H7 (cell line): ENCODE measurements at places on chromosomes 6 and 20.

GRCh38 chr20:44959638-44960102 lies 527 bp downstream of the TOMM34 start:
- peak; percentile 44 for DNase-seq

DNA sequence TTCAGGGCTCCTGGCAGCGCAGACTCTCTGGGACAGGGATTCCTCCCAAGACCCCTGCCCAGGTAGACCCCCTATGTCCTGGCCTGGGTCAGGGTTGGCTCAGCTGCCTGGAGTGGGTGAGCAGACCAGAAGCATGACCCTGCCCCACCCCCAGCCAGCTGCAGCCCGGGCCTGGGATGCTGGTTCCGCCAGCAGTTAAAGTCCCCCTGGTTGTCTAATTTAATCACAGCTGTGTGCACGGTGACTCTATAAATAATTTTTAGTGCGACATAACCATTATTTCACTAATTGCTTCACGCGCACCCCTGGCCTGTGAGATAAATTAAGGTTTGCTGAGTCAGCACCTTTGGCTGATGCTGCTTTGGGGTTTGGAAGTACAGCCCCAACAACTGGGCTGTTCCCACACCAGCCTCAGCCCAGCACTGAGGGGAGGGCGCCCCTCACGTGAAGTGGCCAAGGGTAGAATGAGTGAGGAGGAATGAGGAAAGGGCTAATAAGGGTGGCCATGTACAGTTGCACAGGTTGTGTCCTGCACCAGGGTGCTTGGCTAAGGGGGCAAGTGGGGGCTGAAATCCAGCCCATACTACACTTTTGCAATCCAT lies 26.1 kb upstream of the CDH22 start:
- DNase-seq = no peak

GRCh38 chr6:133115946-133116345 lies 125.2 kb upstream of the EYA4 start:
- DNase-seq = no peak

DNA sequence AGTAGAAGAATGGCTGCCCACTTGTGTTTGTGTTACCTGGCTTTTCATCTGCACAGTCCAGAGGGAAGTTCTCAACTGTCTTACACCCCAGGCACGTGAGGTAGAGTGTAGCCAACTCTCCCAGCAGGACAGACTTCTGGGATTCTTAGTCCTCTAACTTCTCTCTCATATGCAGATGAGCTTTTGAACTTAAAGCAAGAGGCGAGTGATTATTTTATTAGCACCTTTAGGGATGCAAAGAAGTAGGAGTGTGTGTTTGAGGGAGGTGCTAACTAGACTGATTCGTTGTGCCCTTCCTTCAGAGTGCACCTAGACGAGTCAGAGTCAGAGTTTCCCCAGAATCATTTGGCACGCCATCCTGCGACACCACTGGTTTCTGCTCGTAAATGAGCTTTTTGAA lies 10.8 kb downstream of the CDYL start:
- DNase-seq = no peak

- no peak for DNase-seq
Observed at GRCh38 chr20:50394569-50394968, 115.6 kb upstream of the PTPN1 start.

GRCh38 chr6:144330017-144330987 lies 45.2 kb downstream of the UTRN start:
- DNase-seq = peak; percentile 40

DNA sequence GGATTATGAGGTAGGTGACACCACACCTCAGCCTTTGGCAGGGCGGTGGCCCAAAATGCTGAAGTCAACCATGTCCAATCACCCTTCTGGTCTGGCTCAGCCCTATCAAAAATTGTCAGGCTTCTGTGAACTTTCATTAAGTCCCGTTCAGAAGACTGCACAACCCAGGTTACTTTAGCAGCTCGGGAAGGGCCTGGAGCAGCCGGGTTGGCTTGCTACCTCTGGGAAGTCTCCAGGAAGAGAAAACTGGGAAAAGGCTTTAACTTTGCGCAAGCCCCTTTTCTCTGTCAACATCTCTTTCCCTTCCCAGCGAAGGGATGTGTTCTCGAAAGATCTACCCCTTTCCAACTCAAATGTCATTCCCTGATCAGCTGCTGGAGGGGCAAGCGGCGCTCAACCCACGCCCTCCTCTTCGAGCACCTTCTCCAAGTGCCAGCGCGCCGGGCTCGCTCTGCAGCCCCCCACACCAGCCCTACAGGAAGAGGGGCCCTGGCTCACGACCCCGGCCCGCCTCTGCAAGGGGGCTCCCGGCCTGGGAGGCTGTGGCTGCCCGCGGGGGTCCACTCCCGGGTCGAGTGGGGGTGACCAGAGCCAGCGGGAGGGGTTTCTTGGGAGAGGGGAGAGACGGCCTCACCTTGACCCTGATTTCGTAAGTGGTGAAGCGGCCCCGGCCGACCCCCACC lies 573 bp downstream of the SNX3 start:
- no peak for DNase-seq
